ENCODE measurements at places on chromosomes 3 and 15.

DNA sequence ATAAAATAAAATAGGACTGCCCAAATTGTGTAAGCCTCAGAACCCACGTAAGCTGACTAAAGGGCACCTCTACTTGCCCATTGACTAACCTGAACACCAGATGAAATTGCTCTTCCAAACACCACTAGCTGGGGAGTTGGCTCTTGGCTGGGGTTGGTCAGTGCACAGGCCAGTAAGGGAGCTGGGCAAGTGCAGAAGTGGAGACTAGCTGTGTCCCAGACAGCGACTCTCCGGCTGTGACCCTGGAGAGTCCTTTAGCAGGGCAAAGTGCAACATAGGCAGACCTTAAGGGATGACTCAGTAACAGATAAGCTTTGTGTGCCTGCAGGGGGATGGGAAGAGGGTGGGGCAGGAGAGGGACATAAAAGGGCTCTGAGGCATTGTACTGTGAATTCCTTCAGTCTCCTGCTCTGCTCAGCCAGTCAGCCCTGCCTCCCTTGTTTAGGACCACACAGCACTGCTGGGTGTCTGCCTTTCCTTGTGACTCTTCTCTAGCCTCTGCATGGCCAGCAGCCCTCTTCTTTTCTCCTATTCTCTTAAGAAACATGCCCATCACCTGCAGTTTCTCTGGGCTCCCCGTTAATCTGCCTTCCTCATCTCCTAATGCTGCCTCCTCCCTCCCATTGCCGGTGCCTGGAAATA, 13.2 kb downstream of the NR1I2 start:
- no peak for DNase-seq

DNA sequence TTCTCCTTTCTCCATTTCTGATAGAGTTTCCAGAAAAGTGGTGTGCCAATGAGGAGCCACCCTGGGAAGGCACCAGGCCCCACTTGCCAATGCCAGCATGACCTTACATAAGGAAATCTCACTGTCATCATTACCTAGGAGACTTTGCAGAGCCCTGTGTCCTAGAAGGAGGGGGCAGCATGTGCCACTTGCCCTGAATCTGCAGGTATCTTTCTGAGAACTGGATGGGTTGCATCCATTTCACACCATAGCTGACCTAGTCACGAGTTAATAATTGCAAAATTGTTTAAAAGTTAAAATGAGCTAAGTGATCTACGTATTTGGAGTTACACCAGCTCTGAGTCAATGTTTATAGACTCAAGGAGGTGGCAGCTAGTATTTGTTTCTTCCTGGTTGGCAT, 14.3 kb downstream of the CA12 start:
- DNase-seq, result no peak

GRCh38 chr15:31215490-31216214, 111.0 kb upstream of the KLF13 start:
- DNase-seq, result peak; percentile 62

DNA sequence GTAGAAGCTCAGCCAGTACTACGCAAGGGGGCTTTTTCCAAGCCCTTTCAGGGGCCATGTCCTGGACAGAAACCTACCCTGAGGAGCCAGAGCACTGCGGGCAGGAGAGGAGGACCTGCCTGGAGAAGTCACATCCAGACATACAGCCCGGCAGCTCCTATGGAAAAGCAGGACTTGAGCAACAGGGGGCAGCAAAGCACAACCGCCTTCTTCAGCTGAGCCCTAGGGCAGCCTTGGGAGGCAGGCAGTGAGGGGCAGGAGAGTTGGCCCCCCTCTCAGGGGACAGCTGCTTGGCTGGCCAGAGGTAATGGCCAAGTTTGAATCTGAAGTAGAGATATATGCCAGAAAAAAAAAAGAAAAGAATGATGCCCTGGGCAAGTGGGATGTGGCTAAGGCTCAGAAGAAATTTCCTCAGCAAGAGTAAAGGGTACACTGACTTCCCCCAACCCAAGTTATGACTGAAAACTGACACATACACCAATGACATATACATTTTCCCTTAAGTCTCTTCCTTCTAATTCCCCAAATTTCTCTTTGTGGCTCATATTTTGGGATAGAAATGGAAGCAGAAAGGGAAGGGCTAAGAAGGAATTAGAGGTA, 56.9 kb downstream of the CYP19A1 start:
- DNase-seq, result peak; percentile 72
